ENCODE measurements at places on chromosomes 1 and 21.
A peak's percentile ranks its signal among the peaks of the same experiment; 100 is the strongest.

GRCh38 chr1:193115629-193116227 lies 6.1 kb upstream of the CDC73 start:
- DNase-seq: peak; percentile 92

DNA sequence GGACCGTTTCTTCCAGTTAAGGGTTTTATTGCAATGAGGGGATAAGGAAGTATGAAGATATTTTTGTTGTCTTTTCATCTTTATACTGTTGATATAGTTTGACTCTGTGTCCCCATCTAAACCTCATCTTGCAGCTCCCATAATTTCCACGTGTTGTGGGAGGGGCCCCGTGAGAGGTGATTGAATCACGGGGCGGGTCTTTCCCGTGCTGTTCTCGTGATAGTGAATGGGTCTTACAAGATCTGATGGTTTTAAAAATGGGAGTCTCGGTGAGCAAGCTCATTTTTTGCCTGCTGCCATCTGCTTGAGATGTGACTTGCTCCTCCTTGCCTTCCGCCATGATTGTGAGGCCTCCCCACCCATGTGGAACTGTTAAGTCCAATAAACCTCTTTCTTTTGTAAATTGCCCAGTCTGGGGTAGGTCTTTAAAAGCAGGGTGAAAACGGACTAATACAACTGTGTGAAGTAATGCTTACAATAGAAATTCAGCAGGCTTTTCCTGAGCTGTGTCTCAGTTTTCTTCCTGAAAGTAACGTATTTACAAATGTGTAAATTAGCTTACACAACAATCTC lies 377.3 kb downstream of the SIPA1L2 start:
- DNase-seq: no peak

GRCh38 chr1:69994241-69994640 lies 211.1 kb downstream of the LRRC40 start:
- DNase-seq: no peak

DNA sequence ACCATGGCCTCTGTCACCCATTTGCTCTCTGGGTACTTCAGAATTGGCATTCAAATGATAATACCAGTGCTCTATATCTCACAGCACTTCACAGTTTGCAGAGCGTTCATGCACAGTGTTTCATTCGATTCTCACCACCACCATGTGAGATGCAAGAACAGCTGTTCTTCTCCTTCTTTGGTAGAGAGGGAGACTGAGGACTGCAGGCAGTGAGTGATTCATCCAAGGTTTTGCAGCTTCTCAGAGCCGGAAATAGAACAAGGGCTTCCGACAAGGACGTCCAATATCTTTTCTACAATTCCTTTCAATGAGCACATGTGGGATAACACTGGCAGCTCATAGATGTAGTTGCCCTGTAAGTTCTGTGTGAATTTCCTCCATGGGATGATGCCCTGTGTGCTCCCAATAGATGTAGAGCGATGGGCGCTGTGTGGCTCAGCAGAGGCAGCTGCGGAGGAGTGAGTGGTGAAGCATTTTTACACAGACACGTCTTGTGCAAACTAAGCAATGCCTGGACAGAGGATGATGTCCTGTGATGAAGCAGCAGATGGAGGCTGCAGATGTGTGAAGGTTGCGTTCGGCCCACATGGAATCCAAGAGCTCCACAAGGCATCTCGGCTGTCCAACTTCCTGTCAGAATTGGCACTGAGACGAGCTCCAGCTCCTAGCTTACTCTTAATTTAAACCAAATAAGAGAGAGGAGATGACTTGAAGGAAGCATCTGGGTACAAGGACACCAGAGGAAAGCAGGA lies 24.9 kb downstream of the MT1HL1 start:
- no peak for DNase-seq

DNA sequence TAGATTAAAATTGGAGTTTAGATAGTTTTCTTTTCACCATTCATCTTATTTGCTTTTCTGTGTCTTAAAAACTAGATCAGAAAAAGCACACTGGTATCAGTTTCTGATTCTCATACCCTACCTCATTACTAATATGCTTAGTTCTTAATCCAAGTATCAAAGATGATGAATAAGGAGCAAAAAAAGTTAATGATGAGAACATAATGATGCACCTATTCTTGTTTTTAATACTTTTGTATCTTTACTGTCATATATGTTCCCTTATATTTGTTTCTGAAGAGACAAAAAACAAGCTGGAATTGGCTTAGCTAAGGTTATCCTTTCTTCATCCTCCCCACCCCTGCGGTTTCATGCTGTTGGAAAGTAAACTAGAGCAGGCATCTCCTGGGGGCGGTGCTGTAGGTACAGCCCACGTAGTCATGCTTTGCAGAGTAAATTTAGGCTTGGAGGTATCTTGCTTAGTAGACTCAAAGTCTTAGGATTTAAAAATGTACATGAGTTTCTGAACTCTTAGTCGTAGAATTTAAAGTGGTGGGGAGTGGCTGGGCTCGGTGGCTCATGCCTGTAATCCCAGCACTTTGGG lies 16.4 kb downstream of the CNIH4 start:
- no peak for DNase-seq

DNA sequence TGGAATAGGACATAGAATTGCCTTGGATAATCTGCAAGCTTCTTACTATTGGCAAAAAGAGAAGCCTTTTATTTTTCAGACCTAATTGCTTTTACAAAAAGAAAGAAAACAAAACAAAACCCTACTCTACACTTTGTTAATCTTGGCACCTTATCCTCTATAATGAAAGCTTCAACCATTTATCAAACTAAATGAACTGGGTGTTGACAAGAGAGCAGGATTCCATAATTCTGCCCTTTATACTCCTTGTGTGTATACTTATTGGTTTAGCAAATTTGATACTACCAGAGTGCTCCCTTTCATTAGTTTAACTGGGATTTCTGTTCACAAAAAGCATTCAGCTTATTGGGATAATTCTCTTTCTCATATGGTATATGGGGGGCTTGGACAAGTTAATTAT lies 3.0 kb upstream of the TMCC2 start:
- DNase-seq: no peak

DNA sequence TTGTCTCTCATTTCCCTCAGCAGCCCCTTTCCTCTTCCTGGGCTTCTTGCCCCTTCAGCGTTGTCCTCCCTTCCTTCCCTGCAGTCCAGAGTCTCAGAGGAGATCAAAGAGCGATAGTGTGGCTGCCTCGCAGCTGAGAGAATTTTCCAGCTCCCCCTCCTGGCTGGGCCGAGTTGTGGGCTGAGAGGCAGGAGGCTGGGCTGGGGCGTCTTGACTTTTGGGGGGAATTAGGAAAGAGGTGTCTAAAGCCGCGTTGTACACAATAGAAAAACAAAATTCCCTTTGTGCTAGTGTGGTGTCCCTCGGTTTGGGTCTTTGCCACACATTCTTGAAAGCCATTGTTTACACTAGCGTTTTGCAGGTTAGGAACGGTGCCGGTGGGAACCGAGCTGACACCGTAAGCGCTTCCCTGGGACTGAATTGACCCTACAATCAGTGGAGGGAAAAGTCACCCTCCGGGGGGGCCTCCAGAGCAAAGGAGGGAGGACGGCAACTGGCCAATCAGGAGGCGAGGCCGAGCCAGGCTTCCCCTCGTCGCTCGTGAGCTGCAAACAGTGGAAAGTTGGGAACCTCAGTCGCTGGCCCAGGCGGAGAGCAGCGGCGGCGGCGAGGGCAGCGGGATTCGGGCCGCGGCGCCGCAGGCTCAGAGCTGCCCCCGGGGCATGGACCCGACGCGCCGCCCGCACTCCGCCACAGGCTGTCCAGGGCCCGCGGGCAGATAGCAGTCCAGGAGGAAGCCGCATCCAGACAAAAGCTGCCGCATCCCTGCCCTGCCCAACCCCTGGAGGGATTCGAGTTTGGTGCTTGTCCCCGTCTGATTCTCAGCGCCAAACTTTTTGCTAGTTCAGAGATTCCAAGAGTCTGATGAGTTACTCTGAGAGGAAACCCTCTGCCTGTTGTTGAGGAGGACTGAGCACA lies at the start of gene HMCN1:
HMCN1 (plus strand) TSS at position 574 of the 918 bp plus-strand sequence. CDS start 389 bp downstream, outside the sequence.
- DNase-seq: no peak

DNA sequence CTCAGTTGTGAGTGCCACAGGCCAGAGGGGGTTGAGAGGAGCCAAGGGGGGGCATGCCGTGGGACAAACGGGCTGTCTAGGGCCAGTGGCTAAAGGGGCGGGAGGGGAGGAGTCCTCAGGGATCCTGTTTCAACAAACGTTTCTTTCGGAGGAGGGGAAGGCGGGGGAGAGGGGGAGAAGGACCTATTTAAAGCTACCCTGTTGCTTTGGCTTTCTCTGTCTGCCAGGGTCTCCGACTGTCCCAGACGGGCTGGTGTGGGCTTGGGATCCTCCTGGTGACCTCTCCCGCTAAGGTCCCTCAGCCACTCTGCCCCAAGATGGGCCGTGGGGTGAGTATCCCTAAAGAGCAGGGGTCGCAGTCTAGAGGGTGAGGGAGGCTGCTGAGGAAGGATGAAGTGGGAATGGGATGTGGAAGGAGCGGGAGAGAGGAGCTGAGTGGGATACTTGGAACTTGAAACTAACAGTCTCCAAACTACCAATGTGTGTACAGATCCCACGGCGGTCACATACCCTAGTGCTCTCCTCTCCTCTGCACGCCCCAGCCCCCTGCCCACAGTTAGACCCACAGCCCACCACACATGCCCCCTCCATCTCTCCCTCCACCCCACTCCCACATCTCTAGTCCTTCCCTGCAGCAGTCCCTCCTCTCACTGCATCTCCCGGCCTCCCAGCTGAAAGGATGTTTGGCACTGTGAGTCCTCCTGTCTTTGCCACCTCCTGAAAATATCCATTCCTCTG lies at the start of gene ATP1A2:
ATP1A2 (plus strand) TSS at position 215 of the 738 bp plus-strand sequence; CDS start at position 318, 103 bp downstream.
- no peak for DNase-seq

DNA sequence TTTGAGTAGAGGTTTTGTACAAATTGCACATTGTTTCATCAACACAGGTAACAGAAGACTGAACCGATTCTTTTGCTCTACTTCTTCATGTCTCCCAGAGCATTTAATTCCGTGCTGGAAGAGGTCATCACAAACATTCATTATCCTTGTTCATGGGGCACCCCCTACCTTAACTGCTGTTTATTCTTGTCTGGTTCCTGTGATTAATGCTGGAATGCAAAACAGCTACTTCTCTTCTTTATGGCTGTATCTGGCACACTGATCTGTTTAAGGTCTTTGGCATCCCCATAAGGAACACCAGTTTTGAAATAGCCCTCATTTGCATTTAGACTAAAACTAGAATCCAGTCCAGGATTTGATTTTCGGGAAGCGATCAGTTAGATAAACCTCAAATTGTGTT lies 42.2 kb downstream of the NTNG1 start:
- no peak for DNase-seq

DNA sequence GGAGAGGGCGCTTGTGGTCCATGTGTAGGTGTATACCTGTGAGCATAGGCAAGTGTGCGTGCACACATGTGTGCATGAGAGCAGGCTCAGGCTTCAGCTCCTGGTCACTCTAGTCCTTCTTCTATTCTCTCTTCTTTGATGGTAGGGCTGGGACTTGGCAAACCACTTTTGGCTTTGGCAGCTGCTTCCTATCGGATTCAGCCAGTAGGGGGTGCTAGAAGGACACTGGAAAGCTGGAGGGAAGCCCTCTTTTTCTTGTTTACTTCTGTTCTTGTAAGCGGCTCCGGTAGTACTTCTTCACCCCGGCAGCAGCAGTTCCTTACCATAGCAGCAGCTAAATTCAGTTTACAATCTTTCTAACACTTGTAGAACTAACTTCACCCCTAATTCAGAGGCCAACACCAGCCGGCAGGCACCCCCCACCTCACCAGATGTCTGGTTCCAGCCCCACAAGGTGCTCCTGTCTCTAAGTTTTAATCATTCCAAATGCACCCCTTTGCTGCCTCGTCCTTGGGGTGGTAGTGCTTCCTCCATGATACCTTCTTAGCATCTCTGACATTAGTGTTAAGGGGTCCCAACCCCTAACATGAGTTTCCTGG lies 25.1 kb downstream of the NENF start:
- no peak for DNase-seq

DNA sequence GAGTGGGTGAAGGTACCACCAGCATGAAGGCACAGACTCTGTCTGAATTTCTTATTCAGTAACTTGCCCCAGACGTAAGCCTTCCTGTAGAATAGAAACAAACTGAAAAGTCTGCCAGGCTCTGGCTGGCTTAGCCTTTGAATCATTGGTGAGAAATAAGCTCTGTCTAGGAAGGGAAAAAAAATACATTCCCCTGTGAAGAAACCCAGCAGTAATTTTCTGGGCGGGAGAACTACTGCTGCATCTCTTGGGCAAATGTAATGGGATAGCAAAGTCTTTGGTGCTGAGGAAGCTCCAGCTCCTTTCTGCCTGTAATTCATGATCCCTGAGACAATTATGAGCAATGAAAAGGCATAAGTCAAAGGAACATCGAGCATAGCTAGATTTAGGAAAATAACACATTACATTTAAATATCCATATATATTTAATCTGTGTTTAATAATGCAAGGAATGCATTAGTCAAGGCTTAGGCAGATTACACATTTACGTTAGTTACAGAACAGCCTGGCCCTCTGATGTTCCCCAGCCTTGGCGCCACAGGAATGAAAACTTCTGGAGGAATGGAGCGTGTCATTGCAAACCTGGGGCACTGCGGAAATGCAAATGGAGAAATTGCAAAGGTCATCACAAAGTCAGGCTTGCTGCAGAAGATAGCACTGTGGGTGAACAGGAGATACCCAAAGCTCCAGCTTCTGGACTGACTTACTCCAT lies 216.3 kb upstream of the CAMK1G start:
- DNase-seq: peak; percentile 5

GRCh38 chr1:61083013-61083806 lies 849 bp downstream of the NFIA start:
- no peak for DNase-seq

- peak; percentile 68 for DNase-seq
These were observed 1.7 kb downstream of the CLDN14 start for GRCh38 chr21:36478207-36478701.

- peak; percentile 91 for DNase-seq
These were observed 8.0 kb downstream of the PHLDA3 start for GRCh38 chr1:201460814-201461644.

DNA sequence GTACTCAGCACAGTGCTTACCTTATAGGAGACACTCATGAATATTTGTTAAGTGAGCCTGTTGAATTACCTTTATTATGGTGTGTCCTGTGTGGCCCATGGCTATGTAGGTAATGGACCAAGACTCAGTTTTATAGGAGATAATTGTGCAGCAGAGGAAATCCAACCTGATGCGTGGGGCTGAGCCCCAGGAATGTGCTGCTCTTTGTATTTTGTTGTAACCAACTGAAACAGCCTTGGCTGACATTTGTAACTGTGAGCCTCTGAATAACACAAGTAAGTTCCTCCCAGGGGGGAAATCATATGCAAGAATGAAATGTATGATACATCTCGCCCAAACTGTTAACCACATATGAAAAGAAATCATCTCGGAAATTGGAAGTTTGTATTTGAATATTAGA lies 364.2 kb upstream of the ZP4 start:
- DNase-seq: no peak

GRCh38 chr1:93658188-93658587 lies 23.4 kb downstream of the BCAR3 start:
- no peak for DNase-seq

All from AG09309 (cell line).